AG10803 (cell line): ENCODE measurements at places on chromosomes 13 and 19.
A peak's percentile ranks its signal among the peaks of the same experiment; 100 is the strongest.

GRCh38 chr13:24911133-24911908, 147.4 kb downstream of the RNF17 start:
- DNase-seq, result peak; percentile 40

- DNase-seq, result peak; percentile 41
Measured at GRCh38 chr13:95676105-95676761, 706 bp upstream of the DNAJC3 start.

GRCh38 chr13:24747248-24748060, 16.5 kb upstream of the RNF17 start:
- no peak for DNase-seq

DNA sequence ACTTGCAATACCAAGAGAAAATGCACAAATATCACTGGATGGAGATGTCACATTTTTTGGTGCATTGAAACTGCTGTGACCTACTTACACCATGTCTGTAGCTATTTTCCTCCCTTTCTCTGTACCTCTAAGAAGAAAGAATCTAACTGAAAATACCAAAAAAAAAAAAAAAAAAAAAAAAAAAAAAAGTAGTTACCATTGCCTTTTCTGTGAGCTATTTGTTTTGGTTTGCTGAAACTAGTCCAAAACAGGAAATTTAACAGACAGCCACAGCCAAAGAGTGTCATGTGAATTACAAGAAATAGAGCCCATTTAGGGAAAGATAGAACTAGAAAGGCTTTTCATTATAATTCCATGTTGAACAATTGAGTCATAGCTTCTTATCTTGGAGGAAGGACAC, 37.3 kb downstream of the TNFSF13B start:
- DNase-seq, result no peak

DNA sequence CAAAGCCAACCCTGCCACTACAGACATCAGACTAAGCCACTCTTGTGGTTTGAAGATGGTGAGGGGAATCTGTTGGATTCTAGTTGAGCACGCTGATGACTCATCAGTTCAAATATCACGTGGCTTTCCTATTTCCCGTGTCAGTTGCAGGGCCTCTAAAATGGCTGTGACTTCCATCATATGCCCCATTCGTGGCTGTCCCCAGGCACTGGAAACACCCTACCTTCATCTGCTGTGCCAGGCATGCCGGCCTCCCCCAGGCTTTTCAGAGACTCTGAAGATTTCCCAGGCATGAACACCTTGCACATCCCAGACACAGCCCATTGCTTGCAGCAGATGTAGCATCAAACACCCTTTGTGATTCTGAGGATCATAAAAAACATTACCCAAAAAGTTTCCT, 659.9 kb downstream of the UQCRFS1 start:
- no peak for DNase-seq

- peak; percentile 46 for DNase-seq
Measured at GRCh38 chr19:33388231-33388724, 14.8 kb downstream of the CEBPG start.

- no peak for DNase-seq
Measured at GRCh38 chr19:18068395-18068794, 18.3 kb downstream of the IL12RB1 start.

DNA sequence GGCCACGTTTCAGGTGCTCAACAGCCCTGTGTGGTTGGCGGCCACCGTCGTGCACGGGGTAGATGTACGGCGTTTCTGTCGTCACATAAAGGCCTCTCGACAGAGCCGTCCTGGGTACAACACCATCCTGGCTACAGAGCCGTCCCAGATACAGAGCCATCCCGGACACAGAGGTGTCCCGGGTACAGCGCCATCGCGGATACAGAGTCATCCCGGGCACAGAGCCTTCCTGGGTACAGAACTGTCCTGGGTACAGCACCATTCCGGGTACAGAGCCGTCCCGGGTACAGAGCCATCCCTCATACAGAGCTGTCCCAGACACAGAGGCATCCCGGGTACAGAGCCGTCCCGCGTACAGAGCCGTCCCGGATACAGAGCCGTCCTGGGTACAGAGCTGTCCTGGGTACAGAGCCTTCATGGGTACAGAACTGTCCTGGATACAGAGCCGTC, 222.7 kb upstream of the SOX1 start:
- DNase-seq, result no peak

DNA sequence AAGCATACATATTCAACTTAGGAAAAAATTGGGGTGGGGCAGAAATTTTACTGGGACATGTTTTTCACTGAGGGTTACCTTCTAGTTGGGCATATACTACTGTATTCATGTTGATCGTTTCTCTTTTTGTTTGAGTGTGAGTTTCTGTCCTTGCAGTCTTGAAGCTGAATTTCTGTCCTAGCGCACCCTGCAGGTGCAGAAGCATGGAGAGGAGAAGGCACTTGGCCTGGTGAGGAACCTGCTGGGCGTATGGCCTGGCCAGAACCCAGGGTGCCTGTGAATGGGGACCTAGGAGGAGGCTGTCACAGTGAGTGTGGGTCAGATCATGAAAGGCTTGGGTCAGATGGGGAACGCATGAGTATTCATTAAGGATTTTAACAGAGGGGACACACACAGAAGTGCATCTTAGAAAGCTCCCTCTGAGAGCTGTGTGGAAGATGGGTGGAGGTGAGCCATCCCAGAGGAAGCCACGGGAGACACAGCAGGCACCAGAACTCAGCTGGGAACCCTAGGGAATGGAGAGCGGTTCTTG, 36.8 kb downstream of the SERP2 start:
- no peak for DNase-seq

- DNase-seq, result no peak
Measured at GRCh38 chr19:45279587-45280192, 28.6 kb downstream of the MARK4 start.

GRCh38 chr13:92767468-92767867, 459.1 kb upstream of the GPC6 start:
- no peak for DNase-seq

GRCh38 chr13:25992076-25992475, 59.7 kb downstream of the SHISA2 start:
- DNase-seq, result no peak

GRCh38 chr13:57470491-57470890, 161.1 kb upstream of the PCDH17 start:
- no peak for DNase-seq

DNA sequence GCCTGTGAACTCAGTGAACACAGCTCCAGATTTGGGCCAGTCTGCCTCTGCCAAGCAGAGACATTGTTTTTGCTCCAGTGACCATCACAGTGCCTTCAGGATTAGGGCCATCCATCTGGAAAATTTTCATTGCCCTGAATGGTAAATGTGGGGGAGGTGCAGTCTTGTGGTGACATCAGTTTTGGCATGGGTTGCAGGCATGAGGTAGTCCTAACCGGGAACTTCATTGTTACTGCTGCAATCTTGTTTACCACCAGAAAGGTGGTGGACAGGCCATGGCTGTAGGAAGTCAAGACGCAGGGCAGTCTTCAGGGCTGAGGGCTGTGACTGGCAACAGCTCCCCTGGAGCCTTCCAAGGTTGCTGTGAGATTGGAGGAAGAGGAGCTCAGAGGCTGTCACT, 55.2 kb downstream of the SPATA13 start:
- peak; percentile 58 for DNase-seq

DNA sequence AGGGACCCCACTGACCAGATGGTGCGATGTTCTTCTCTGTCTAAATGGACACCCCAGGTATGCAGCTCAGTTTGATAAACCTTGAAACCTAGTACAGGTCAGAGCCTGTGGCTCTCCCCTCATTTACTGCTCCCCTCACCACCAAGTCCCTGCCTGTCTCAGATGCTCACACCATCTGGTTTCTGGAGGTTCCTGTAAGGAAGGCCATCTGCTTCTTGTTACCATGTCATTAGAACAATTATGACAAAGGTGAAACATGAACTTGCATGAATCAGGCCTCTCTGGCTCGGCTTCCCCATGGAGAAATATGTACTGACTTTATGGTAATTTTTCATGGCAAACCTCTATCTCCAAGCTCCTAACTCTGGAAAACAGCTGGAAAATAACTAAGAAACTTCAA, 965.7 kb downstream of the UQCRFS1 start:
- no peak for DNase-seq

DNA sequence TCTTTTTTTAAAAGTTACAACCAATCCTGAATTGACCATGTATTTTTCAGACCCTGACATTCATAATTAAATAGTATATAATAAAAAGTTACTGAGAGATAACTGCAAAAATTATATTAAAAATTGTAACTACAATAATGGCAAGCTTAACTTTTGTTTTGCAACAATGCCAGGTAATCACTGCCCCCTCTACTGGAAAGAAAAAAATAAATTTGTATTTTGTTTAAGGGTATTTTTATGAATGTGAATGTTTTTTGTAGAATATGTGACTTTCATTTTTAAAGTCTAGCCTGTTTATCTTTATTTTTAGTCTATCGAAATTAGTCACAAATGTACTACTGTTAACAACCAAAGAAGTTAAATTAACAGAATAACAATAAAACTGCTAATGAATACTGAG, 21.7 kb downstream of the MRPS31 start:
- DNase-seq, result no peak

DNA sequence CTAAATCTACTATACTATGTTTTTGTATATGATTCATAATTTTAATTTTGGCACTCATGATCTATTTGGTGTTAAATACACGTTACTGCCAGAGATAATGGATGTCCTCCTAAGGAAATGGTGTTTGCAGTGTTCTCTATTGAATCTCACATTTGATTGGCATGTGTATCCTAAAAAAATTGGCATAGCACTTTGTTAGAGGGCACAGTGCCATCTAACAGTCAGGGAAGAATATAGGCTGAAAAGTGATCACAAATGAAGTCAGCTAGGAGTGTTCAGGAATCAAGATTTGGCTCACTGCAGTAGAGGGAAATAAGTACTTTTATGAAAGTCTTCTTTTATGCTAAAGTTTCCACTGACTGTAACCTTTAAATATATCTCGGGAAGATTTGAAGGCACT, 624.6 kb downstream of the GPC6 start:
- no peak for DNase-seq

DNA sequence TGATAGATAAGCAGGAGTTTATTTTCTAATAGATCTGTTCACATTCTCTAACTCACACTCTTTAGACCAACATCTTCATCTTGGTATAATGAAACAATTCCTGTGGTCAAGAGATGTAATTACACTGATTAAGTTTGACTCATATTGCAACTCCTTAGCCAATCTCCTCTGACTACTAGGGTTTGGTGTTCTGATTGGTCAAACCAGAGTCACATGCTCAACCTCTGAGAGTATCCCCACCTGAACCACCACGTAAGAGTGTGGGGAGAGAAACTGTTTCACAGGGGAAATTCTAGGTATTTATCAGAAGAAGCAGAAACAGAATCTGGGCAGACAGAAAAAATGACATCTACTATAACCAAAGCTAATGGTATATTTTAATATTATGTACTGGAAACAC, 42.4 kb downstream of the UQCRFS1 start:
- no peak for DNase-seq

DNA sequence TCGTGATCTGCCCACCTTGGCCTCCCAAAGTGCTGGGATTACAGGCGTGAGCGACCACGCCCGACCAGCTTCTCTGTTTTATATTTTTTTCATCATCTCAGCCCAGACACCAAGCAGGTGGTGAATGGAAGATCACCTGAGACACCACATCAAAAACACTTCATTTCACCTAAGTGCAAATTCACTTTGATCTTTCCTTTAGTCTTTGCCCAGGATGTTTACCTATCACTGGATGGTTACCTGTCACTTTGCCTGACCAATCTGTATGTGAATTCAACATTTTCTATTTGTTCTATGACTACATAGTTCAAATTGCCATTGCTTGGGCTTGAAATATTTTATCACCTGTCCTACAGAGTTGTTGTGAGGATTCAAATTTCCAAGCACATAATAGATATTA, 65.7 kb downstream of the PAN3 start:
- no peak for DNase-seq

DNA sequence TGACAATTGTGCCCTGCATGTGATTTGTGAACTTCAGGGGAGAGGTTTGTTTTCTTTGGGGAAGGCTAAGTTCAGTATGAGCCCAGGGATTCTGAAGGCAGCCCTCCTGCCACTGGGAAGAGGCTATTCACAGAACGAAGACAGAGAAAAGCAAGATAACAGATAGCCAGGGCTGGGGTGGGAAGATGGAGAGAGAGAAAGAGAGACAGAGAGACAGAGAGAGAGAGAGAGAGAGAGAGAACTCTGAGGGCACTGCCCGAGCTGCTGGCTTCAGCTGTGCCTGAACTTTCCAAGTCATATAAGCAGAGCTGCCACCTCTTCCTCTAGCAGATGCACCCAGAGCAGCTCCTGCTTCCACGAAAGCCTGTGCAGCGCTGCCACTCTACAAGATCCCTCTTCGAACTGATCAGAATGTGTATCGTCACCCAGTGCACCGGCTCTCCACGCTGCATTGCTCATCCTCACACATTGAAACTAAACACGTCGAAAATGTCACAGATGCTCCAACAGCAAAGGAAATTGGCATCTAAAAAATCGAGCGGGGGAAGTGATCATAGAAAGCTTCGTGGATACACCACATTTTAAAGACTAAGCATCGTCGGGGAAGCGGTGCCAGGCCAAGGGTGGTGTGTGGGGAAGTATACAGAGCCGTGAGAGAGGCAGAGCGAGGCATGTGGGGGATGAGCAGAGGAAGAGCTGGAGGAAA, 81.8 kb upstream of the SIAH3 start:
- no peak for DNase-seq
